COLO829 (cell line): ENCODE measurements at places on chromosomes 16 and 17.
A peak's percentile ranks its signal among the peaks of the same experiment; 100 is the strongest.

DNA sequence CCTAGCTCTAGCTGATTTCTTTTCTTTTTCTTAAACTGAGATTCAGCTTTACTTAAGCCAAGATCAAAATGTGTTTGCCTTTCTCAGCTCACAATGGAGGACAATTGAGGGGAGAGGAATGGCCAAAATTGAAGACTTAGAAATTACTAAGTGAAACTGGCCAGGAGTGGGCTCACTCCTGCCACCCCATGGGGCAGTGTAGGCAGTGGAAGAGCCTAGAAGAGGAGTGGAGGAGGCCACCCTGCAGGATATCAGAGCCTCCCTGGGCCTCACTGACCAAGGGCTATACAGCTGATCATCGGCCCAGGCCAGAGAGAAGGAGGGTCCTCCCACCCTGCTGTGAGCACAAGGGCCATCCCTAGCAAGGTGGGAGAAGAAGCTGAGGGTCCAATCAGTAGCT lies 119.8 kb downstream of the CCT6B start:
- DNase-seq, result no peak

DNA sequence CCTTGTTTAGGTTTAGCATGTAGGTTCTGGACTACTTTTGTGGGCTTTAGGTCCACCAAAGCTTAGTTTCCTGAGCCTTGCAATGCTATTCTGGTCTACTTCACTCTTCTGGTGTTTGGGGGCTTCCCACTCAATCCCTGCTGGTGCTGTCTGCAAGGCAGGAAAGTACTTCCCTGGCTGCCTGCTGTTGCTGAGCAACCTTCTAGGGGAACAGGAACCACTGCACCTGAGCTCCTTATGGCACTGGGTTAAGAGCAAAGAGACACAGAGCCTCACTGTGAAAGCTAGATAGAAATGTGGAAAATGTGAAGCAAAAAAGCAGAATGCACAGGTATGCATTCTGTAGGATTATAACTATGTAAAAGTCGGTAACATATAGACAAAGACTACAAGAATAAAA lies 17.0 kb downstream of the MPO start:
- no peak for DNase-seq

- DNase-seq, result no peak
Observed at GRCh38 chr17:50362661-50363060, 10.3 kb downstream of the MRPL27 start.

DNA sequence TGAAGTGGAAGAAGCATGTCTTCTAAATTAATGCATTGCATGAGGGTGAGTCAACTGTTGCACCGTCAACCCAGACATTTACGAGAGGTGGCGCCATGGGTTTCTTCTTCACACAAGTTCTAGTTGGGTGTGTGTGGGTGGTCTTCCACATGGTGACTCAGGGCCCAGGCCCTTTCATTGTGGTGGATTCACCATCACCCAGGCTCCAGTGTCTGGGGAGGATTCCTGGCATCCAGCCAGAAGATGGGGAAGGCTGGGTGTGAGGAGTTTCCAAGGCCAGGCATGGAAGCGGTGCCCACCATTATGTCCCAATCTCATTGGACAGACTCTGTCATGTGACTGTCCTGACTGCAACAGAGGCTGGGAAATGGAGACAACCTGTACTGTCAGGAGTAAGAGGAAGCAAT lies 21.4 kb upstream of the JPH3 start:
- peak; percentile 24 for DNase-seq

DNA sequence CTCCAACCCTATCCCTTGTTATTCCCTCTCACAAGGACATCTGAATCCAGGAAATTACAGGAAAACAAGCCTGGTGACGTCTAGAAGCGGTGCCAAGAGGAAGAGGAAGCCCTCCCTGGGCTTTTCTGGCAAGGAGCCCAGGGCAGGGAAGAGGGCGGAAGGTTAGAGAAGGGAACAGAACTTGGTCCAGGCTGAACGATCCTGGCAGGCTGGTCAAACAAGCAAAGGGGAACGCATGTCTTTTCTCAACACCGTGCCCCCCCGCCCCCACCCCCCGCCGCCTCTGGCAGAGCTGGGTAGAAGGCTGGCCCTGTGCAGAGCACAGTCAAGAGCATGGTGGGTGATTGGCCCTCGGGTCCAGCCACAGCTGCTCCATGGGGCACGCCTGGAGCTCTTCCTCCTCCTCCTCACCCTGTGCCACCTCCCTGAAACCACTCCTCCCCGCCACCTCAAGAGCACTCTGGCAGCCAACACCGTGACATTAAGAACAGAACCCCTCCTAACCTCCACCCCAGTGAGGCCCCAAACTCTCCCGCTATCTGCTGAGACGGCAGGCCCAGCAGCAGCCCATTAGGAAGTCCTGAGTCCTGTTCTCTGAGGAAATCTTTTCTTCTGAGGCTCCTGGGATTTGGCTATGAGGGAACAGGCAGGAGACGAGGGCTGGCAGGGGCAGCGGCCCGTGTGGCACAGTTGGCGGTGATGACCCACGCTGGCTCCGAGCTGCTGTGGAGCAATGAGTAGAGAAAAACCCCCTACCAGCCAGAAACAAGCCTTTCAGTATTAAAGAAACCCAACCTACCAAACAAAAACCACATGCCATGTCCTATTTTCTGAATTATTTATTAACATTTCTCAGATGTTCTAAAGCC lies 7.3 kb downstream of the C16orf86 start:
- DNase-seq, result no peak

GRCh38 chr17:75373280-75373679 lies 32.2 kb downstream of the GRB2 start:
- no peak for DNase-seq

GRCh38 chr16:89482150-89482816 lies 8.1 kb downstream of the ANKRD11 start:
- DNase-seq, result no peak

GRCh38 chr16:84614968-84615813 lies 2.7 kb downstream of the COTL1 start:
- no peak for DNase-seq

- DNase-seq, result no peak
Observed at GRCh38 chr17:2595716-2596115, 2.3 kb downstream of the PAFAH1B1 start.
